PC-9 (cell line): ENCODE measurements at places on chromosomes 2 and 18. TPM values are rescaled to one million over a fixed set of nuclear protein-coding genes. Genes with fewer than 3 reads are reported as not detected.

Gene EGR4
- total RNA-seq = not detected in 2 replicates

Gene FEZ2
- 33.9 and 36.1 TPM in 2 replicates for total RNA-seq

Gene IL1F10
- not detected in 2 replicates for total RNA-seq

Gene CTAGE1
- total RNA-seq = not detected in 2 replicates

Gene COX5B
- 310 and 345 TPM in 2 replicates for total RNA-seq
